ENCODE measurements at places on chromosomes 6 and 20.

DNA sequence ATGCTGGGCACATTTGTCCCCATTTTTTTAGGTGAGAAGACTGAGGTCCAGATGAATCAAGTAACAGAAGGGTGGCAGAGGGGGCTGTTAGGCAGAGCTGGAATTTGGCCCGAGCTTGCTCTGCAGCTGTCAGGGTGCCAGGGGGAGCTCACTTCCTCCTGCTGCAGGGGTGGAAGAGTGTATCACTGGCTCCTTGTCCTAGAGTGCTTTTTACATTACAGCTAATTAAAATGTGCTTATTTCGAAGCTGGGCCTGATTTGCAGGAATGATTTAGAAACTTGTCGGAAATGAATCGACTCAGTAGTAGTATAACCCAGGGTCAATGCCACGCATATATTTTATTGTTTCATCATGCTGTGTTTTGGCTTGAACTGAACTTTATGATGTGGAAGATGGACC, 11.1 kb downstream of the TOX2 start:
- DNase-seq: no peak

- no peak for DNase-seq
Measured at GRCh38 chr6:35722121-35722761, 14.6 kb upstream of the ARMC12 start.

DNA sequence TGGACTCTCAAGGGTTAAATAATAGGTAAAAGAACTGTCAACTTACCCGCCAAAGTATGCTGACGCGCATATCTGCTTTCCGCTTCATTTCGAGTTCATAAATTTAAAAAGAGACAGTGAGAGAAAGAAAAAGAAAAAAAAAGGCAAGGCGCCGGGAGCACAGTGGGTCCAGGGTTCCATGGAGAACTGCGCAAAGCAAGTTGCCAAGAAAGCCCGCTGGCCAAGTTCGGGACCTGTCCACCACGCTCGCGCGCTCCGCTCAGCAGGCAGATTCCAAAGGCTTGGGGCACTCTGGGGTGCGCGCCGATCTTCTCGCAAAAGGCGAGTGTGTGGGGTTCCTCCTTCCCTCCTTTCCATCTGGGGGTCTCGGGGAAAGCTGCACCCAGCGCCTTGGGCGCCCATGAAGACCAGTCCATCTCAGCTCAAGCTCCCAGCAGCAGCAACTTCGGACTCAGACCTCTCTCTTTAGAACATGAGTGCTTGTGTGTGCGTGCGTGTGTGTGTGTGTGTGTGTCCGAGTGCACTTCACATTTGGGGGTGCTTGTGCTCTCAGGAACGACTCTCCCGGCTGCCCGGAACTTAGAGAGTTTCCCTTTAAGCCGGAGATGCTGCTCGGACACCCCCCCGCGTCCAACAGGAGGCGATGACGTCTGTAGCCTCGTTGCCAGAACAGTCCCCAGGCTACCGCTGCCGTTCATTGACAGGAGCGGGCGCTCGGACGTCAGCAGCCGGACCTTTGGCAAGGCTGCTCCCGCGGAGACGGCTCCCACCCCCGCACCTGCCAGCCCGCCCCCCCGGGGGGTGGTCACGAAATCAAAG, 180.0 kb downstream of the TBXT start:
- no peak for DNase-seq

GRCh38 chr6:43916924-43917877, 147.2 kb downstream of the VEGFA start:
- no peak for DNase-seq

DNA sequence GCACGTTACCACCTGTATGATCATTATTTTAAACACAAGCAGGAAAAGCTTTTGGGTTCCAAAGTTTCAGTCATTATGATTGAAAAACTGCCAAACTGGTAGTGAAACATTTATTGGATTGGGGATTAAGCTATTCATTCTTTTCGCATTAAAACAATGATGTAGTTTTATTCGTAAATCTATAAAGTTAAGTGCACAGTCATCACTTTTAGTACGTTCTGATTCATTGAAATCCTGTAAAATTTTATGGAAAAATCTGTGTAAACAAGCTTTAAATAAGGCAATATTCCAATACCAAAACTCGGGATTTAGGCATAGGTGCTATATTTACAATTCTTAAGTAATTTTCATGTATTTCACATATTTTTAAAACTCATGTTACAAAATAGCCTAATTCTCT, 379.9 kb downstream of the PLCB1 start:
- no peak for DNase-seq

DNA sequence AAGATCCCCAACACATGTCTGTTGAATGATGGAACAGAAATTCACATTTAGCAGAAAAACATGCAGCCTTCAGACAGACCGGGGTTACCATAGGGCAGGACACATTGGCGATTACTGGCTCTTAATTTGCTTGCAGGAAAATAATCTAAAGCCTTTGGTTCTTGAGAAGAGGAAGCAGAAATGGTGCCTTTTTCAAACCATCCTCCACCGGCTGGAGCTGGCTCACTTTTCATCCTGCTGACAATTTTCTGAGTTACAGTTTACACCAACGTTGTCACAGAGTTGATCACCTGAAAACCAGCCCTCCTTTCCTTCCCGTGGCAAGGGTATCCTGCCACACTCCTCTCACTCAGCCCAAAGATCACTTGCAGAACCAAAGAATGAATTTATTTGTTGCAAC, 32.6 kb downstream of the SF3B5 start:
- DNase-seq: no peak

- DNase-seq: no peak
Measured at GRCh38 chr6:150118203-150118602, 24.6 kb upstream of the PPP1R14C start.

DNA sequence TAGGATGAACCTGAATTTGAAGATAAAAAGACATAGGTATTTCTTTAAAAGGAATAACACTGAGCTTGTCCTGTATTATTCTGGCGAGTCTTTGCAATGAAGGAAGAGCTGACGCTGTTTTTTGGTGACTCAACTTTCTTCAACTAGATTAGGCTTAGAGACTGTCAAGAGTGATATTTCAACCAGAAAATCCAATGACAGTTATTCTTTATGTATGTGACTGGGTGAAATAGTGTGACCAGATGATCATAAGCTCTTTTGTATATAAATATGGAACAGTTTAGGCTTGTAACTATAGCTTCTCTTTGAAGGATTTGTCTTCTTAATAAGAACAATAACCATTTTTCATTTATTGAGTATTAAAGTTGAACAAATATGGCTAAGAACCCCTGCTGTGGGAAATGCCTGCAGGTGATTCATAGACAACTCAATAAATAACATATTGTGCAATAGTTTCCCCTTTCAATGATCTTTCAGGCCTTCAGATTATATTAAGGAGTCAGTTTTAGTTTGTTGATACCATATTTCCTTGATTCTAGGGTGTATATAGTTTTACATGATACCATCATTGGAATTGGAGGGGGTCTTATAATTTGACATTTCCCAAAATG, 265.6 kb upstream of the JAG1 start:
- DNase-seq: no peak

DNA sequence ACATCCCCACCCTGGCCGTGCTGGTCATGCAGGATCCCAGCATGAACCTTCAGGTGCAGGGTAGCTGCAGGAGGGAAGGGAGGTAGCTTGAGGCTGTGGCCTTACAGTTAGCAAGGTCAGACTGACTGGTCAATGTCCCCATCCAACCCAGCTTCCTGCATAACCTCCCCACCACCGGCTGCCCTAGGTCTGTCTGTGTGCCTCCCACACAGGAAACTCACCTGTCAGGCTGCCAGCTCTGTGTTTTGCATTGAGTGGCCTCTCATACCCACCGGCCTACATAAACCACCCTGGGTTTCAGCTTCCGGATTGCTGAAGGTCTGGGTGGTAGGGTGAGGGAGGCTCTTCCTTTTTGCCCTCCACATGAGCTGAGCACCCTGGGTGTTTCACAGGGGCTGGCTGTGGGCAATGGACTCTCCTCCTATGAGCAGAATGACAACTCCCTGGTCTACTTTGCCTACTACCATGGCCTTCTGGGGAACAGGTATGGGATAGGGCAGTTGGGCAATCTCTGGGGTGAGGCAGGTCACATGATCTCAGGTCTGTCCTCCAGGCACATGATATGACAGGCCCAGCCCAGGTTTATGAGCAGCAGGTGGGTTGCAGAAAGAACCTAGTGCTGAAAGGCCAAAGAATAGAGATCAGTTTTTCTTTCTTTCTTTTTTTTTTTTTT, 1.8 kb downstream of the CTSA start:
- no peak for DNase-seq

GRCh38 chr6:28277746-28278145, 3.6 kb upstream of the PGBD1 start:
- no peak for DNase-seq

- DNase-seq: no peak
Measured at GRCh38 chr6:24883618-24884017, 52.1 kb downstream of the RIPOR2 start.

- no peak for DNase-seq
Measured at GRCh38 chr6:159089443-159089842, 44.7 kb upstream of the TAGAP start.

DNA sequence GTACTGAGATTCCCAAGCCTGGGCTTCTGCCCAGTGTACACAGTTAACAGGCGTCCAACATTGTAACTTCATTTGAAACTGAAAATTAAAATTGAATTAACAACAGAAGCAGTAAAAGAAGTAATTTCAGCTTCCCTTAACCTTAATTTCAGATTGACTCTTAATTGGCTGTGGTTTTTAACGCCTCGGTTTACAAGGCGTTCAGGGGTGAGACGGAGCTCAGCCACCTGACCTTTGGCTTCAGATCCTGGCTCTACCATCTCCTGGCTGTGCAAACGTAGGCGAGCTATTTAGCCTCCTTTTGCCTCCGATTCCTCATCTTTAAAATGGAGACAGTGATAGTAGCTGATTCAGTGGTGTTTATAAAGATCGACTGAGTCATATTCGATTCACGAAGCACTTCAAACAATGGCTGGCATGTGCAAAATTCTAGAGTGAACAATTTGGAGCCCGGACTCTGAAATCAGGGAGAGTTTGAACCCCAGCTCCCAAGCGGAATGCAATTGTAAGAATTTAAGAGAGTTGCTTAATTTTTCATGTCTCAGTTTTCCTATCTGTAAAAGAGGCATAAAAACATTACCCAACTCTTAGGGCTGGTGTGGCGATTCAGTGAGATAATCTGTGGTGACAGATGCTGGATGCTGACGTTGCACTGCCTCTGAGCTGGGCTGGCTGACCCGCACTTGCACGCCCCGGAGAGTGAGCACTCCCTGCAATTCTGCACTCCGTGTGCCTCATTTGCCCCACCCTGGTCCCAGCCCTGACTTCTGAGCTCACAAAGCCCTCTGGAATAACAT, 23.5 kb upstream of the OCSTAMP start:
- no peak for DNase-seq

DNA sequence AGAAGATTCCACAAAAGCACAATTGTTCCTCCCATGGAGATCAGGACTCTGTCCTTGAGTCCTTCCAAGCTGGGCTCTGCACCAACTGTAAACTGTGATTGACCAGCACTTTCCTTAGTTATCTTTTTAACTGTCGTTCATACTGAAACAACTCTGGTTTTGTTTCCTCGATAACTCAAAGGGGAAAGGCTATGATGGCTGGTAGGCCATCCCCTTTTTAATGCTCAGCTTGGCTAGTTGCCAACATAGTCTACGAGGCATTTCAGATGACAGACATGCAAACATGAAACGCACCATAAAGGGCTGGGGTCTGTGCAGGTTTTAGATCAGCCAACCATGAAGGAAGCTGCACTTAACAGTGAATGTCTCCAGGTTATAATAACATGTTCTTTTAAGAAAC, 497.1 kb upstream of the ARID1B start:
- no peak for DNase-seq

GRCh38 chr6:82959385-82959941, 106.2 kb downstream of the UBE3D start:
- DNase-seq: no peak

DNA sequence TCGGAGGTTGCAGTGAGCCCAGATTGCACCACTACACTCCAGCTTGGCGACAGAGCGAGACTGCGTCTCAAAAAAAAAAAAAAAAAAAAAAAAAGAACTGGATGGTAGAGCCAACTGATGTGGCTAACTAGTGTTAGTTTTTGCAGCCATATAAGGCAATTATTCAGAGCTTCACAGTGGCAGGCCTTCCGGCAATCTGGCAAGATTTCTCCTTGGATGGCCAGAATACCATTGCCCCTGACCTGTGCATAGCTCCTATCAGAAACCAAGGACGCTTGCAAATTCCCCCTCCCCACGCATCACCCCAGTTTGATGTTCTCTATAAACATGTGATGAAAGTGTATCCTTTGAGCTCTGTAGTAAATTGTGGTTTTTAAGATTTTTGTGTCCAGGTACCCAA, 127.0 kb downstream of the RNF144B start:
- no peak for DNase-seq

GRCh38 chr6:26525838-26526237, 12.3 kb upstream of the HMGN4 start:
- DNase-seq: no peak

GRCh38 chr20:11119573-11119972, 445.8 kb upstream of the JAG1 start:
- DNase-seq: no peak

DNA sequence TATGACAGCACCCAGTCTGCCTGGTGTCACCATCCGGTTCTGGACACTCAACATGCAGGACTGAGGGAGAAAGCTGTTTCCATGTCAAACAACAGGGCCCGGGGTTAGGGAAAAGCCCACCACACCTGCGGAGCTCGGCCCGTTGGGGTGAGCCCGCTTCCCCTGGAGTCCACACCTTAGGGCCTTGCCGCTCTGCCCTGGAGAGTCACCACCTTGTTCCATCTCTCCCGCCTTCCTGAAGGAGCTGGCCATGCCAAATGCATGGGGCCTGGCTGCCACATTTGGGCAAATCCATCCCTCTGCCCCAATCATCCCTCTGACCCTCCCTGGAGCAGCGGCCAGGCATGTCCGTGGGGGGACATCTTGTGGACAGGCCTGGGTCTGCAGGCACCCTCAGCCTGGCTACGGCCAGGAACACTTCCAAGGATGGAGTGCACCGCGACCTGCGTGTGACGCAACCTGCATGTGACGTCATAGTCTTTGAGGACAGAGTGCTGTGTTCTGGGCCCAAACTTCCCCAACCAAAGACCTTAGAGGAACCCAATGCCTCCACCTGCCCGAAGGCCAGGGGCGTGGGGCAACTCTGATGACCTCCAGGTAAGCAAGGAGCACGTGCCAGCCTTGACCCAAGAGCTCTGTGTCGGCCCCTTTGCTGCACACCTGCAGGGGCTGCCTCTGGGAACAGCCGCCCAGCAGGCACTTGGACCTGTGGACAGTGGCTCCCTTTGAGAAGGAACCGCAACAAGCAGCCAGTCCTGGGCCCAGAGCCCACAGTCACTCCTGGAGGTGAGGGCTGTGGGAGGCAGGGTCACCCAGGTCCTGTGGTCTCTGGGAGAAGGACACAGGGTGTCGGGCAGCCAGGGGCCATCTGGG, 1.7 kb downstream of the CABLES2 start:
- no peak for DNase-seq

DNA sequence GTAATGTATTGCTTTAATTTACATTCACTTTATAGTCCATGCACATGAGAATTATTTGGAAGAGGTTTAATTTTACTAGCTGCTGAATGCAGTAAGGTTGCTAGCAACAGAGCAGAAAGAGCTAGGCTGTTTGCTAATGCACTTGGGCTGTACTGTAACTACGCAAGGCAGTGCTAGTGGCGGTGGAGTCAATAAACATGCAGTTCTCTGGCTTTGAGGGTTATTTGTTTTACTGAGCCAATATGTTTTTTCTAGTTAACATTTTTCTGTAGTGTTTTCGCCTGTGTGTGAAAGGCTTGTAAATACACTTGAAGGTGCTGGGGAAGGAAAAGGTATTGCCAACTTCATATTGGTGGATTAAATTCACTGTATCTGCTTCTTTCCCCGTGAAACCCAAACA, 112.8 kb downstream of the BTBD3 start:
- DNase-seq: no peak

All from stimulated activated CD8-positive, alpha-beta memory T cell treated with anti-CD3 and anti-CD28 coated beads, Interleukin-7, amount 100 ng/mL, for 1 hour (primary cell).